ENCODE measurements at places on chromosomes 16 and 17. TPM values are rescaled to one million over a fixed set of nuclear protein-coding genes. Genes with fewer than 3 reads are reported as not detected.
A peak's percentile ranks its signal among the peaks of the same experiment; 100 is the strongest.

GRCh38 chr16:80230328-80231120 lies 310.3 kb upstream of the DYNLRB2 start:
- no peak for DNase-seq

GRCh38 chr17:78038748-78039288 lies 80.3 kb downstream of the TNRC6C start:
- DNase-seq = no peak

DNA sequence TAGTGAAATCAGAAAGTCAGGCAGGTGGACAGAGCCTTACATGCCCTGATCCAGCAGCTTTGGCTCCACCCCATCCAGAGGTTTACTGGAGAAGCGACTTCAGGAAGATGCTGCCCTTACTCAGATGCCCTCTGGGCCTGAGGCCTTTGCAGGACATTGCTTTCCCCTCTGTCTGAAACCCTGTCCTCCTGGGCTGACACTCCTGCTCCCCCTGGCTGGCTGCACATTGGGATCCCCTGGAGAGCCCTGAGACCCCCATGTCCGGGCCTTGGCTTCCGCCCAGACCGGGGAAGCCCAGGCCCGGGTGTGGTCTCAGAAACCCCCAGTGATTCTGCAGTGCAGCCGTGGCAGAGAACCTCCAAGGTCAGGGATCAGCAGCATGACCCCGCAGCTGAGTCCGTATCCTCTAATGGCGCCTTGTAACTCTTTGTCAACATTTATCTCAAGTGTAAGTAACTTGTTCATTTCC lies 36.6 kb downstream of the BCO1 start:
- no peak for DNase-seq

DNA sequence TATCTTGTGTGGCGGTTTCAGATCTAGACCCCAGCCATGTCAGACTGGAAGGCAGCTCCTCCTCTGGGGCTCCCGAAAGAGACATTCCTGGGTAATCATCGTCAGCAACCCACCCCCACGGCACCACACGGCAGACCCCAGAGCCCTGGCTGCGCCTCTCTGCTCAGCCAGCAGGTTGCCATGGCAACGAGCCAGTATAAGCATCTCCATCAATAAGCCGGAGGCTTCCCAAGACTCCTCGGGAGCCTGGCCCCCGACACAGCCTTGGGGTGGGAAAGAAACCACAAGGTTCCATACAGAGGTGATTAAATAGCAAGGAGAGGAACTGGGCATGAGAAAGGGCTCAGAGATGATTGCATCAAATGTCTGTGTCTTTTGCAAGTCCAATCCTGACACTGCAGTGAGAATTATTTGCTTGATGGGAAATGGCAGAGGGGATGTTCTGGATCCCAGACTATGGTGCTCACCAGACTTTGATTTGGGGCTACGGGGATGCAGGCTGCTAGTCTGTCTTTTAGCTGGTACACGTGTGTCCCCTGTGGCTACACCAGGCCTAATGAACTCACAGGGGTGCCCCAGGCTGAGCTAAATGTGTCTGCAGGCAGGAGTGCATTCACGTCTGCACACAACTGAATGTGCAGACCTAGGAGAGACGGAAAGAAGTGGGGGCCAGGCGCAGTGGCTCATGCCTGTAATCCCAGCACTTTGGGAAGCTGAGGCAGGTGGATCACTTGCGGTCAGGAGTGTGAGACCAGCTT lies 320.5 kb upstream of the TNRC6C start:
- no peak for DNase-seq

DNA sequence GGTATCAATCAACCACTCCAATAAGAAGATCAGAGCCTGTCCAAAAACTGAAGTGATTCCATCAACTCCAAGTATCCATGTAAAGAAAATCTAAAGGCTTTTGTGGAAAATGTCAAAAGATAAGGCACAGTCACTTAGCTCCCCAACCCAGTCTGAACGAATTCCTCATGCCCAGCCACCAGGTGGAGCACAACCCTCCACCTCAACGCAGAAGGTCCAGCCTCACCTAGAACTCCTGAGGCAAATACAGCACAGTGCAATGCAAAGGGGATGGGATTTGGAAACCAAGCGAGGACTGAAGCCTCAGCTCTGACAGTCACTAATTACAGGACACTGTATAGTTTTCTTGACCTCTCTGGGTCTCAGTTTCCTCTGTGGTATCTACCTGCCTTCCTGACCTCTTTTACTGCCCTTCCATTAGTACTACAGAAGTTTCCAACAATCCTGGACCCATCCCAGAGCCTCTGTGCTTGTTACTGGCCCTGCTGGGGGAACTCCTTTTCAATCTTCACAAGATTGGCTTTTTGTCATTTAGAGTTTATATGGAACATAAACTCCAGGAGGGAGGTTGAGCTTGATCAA lies 2.0 kb downstream of the NCBP3 start:
- DNase-seq = no peak

- DNase-seq = no peak
These were observed 111.6 kb downstream of the GRIN2A start for GRCh38 chr16:10070591-10070990.

GRCh38 chr16:1580256-1580655 lies 31.6 kb downstream of the IFT140 start:
- no peak for DNase-seq

DNA sequence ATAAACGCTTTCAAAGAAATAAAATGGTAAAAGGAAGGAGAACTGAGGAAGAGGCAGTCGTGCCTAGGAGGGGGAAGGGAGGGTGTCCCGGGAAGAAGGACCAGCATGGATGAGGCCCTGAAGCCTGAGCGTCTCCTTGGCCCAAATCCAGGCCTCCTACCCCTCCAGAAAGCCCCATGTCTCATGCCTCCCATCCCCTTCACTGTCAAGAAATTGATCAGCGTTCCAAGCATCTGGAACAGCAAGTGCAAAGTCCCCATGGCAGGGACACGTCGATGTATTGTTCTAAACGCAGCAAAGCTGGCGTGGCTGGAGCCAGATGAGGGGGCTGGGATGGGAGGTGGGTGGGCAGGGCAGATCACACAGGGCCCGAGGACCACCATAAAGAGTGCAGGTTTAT lies 22.6 kb downstream of the SEC14L5 start:
- DNase-seq = no peak

GRCh38 chr16:79902351-79902750 lies 301.8 kb upstream of the MAF start:
- no peak for DNase-seq

DNA sequence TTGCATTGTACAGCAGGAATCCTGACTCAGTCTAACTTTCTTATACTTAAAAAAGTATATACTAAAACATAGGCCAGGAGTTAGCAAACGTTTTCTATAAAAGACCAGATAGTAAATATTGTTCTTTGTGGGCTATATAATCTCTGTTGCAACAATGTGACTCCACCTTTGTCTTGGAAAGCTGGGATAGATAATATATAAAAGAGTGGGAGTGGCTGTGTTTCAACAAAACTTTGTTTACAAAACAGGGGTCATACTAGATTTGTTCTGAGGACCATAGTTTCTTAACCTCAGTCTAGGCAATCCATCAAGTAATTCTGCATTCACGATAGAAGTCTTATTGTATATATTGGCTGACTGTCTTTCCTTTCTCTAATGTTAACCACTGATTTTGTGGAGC lies 9.0 kb upstream of the TBC1D3B start:
- no peak for DNase-seq

DNA sequence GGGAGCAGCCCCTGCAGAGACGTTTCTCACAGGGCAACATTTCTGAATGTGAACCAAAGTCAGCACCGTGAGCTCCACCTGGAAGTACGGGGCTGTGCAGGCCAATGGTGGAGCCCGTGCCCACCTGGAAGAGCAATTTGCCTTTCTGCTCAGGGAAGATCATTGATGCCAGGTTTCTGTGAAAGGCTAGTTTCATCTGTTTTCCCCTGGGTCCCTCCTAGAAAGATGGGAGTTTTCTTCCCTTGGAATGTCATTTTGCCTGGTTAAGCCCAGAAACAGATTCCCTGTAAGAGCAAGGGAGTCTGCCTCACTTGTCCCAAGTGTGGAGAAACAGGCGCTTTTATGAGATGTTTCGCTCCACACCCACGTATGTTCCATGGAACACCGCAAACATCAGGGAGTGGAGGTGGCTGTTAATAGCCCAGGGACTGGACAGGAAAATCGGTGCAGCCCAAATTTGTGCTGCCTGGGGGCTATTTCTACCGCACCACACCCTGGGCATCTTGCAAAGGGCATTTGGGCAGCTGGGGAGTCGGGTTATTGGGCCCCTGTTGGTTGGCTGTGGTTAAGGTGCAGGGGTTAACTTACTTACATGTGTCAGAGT lies 2.6 kb downstream of the SLC6A4 start:
- DNase-seq = no peak

DNA sequence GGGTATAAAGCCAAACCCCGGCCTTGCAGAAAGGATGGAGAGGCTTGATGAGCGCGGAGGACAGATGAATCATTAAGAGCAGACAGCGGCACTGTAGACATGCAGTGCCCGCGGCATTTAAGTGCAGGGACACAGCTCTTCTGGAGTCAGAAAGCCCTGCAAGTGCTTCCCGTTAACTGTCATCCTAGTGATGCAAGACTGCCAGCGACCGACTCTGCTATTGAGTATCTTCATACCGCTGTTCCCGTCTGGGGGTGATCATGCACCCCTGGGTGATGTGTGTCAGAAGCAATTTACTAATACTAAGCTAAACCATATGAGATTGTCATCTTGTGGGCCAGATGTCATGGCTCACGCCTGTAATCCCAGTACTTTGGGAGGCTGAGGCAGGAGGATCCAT lies 101.0 kb downstream of the ABCC6 start:
- DNase-seq = no peak

- DNase-seq = no peak
These were observed 1.0 kb downstream of the KAT8 start for GRCh38 chr16:31118223-31119155.

GRCh38 chr17:7685533-7686221 lies 1.6 kb downstream of the TP53 start:
- peak; percentile 96 for DNase-seq

DNA sequence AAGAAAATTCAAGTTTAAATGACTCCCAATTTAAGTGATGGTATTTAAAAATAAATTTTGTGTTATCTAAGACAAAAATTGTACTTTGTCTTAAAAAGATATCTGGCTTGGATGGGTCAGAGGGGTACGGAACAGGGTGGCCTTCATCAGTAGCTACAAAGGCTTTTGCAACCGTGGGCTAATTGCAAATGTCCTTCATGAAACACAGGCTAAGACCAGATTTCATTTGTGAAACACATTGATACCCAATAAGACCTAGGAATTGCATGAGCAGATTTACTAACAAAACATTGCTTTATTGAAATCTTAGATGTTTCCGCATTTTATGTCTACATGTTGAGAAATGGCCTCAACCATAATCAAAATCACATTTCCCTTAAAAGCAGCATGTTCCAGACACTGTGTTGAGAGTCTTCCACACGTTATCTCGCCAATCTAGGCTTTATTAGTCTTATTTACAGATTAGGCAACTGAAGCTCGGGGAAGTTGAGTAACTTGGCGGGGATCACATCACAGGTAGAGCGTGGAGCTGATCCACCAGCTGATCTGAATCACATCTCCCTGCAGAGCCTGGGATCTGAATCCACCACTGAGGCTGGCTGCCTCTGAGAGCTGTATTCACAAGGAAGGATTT lies 21.8 kb downstream of the FBXO39 start:
- no peak for DNase-seq

- no peak for DNase-seq
These were observed 460.4 kb upstream of the EEF2KMT start for GRCh38 chr16:5557966-5558365.

- no peak for DNase-seq
These were observed 32.3 kb downstream of the SCNN1G start for GRCh38 chr16:23214796-23215195.

DNA sequence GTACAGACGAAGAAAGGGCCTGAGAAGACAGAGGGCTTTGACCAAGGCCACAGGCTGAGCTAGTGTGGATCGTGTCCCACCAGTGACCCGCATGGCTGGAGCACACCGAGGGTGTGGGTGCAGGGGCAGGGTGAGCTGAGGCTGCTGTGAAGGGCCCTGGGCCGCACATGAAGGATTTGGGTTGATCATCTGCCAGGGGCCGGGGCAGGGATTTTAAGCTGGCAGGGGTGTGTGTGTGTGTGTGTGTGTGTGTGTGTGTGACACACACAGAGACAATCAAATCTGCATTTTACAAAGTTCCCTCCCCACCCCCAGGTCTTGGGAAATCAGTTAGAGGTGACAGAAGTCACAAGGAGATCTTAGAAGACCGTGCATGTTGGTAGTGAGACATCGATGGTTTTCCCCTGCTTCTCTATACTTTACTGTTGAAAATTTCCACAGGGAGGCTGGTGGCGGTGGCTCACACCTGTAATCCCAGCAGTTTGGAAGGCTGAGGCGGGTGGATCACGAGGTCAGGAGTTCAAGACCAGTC lies 65.2 kb downstream of the SRCIN1 start:
- no peak for DNase-seq

DNA sequence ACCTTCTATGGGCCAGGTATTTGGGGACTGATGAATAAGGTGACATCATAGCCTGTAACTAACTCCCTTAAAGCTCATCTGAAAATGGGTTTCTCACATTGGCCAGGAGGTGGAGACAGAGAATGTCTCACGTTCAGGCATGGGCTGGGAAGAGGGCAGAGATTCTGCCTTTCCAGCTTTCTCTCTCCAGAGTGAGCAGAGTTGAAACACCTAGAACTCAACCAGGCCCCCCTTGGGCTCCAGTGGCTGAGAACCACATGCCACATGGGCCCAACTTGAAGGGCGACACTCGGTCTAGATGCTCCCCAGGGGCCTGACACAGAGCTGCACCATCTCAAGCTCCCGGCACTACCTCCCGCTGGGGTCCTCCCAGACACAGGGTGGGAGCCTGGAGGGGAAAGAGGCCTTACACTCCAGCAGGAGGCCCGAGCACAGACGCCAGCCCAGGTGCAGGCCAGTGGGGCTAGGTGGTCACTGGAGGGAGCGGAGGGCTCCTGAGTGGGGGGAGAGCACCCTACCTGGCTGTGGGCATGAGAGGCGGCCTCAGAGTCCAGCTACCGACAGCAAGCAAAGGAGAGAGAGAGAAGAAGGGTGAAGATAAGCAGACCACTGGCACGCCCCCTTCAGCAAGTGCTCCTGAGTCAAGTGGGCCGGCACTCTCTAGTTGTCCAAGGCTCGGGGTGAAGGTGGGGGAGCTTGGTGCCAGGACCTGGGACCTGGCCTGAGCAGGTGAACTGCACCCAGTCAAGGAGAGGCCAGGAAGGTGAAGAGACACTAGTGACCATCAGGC lies 55.9 kb downstream of the MYO18A start:
- DNase-seq = no peak

- no peak for DNase-seq
These were observed 361.3 kb downstream of the FOXL1 start for GRCh38 chr16:86939609-86940008.

The DOC2A gene
- total RNA-seq = 0.36 TPM

The MARVELD3 gene
- not detected for total RNA-seq

The CUEDC1 gene
- 30.7 TPM for total RNA-seq

The TP53TG3F gene
- not detected for total RNA-seq

The TBC1D28 gene
- total RNA-seq = 0.27 TPM

The TAT gene
- not detected for total RNA-seq

The MYO15A gene
- total RNA-seq = 1.8 TPM

The SLC35G6 gene
- not detected for total RNA-seq

The MYCBPAP gene
- total RNA-seq = 2.5 TPM
